Suppressor macrophage treated with lipopolysaccharide for 4 hours (primary cell): ENCODE measurements at places on chromosomes 3 and 15.

DNA sequence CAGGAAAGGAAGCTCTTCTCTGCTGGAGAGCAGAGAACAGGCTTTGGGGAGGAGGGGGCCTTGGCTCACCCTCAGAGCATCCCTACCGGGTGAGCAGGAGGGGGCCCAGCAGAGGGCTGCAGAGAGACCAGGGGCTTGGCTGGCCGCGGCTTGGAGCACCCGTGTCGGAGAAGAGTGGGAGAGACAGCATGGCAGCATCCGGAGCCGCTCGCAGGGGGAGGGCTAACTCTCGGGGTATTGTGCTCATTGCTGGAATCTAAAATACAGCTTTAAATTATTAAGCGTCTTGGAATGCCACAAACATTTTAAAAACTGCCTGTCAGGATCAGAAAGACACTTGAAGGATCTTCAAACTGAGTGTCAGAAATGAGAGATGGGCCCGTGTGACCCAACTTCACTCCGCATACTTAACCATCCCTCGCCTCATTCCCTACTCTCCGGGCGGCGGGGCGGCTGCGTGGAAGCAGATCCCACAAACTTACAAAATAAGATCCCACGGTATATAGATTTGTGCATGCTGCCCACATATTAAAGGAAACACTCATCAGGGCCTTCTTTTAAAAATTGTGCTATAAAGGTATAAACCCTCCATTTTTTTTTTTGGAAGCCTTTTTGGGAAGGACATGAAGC lies 53.9 kb downstream of the EIF4E3 start:
- DNase-seq: no peak

- DNase-seq: no peak
These were observed 71.5 kb downstream of the SLCO3A1 start for GRCh38 chr15:91924837-91925495.

GRCh38 chr3:64046592-64046991 lies 23.3 kb upstream of the PSMD6 start:
- DNase-seq: no peak

DNA sequence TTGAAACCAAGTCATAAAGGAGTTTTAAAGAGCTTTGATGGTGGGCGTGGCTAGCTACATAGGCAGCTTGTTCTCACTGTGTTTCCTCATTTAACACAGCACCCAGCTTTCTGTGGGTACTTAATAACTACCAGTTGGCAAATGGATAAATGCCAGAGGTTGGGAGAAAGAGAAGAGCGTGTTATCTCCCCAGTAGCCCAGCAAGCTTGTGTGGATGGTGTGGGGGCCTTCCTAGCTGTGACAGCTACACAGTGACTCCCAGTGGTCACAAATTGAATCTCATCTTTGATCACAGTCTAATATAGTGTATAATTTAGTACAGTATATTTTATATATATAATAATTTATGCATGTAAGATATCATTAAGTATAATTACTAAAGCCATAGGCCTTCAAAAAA lies 984.1 kb downstream of the EPHA3 start:
- DNase-seq: peak; percentile 15

GRCh38 chr3:54853573-54854404 lies 74.1 kb downstream of the LRTM1 start:
- peak; percentile 53 for DNase-seq

- DNase-seq: peak; percentile 91
These were observed 36.1 kb downstream of the FMN1 start for GRCh38 chr15:33158366-33158765.

DNA sequence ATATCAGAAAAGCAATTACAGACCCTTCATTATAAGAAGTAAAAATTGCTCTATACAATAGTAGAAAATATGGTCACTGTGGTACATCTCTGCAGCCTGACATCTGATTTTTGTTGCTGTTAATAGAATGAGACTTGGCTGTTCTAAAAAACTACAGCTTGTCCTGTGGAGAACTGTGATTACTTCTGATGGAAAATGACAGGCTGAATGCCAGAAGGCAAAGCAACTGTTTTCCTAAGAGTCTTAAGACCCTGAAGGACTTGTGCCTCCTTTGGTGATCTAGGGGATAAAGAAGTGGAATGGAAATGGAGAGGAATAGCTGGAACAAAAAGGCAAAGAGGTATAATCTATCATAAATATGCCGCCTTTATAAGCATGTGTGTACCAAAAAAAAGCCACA lies 314.8 kb downstream of the BCHE start:
- no peak for DNase-seq

GRCh38 chr3:185318141-185318540 lies 44.8 kb upstream of the MAP3K13 start:
- no peak for DNase-seq

DNA sequence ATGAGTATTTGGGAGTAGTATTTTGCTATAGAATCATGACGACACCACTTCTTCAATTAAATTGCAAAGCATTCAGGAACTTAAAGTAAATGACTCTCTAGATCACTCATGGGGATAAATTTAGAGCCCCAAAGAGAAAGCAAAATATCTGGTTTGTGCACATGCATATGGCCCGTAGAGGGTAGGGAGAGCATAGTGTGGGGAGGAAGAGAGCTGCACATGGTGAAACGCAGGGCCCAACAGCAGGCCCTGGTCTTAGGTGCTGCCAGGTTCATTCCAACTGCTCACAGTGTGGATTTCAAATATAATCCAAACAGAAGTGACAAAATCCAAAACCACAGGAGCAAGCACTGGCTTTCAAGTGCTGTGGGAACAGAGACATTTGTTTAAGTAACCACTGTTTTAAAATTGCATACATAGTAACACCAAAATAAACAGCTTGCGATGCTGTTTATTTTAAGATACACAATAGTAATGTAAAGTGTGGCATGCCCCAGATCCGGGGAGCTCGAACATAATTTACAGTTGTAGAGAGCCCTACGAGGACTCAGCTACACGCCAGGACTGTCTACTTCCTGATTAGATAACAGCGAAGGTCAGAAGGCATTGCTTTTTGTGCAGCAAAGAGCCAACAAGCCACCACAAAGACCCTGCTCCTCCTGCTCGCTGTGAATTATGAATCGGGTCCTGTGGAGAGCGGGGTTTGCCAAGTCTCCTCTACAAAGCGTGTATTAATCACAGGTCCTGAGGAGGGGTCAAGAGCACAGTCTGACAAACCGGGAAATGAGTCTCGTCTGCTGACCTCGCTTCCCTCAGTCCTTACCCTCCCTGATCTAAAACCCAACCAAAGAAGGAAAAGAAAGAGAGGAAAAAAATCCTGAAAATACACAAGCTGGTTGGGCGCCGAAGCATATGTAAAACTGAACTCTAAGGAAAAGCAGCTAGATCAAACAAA lies 80.6 kb downstream of the MEIS2 start:
- DNase-seq: no peak
